ENCODE measurements at places on chromosomes 13 and 19.

DNA sequence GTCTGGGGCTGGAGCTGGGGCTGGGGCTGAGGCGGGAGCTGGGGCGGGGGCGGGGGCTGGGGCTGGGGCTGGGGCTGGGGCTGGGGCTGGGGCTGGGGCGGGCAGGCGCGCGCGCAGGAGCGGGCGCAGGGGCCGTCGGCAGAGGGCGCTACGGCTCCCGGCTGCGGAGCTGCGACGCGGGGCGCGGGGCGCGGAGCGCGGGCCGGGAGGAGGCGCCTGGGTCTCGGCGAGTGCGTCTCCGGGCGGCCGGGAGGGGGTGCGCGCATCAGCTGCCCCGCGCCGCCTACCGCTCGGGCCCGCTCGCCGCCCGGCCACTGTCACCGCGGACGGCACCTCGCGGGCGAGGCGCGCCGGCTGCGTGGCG, 422 bp upstream of the MTUS2 start:
- no peak for DNase-seq

- DNase-seq = no peak
Observed at GRCh38 chr13:27406178-27406939, 18.1 kb upstream of the GTF3A start.

GRCh38 chr13:99731747-99732146, 230.5 kb downstream of the TM9SF2 start:
- no peak for DNase-seq

GRCh38 chr19:58326914-58327726, at the start of gene ZSCAN22:
TSS of gene ZSCAN22 (plus strand) at chr19:58326994. CDS start at chr19:58334803, 7,809 bp downstream.
- DNase-seq = peak; percentile 73

DNA sequence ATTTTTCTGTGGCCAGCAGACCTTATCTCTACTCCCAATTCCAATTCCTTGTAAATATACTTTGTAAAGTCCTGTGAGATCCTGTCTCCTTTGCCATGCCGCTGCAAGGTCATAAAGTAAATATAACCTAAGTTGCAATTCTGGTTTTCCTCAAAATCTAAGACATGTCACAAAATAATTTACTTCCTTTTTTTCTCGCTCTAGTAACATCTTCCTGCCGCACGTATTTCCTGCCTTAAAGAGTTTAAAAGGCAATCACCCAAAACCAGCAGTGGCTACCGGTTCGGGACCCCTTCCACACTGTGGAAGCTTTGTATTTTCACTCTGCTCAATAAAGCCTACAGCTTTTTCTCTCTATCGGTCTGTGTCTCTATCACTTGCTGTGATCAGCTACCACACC, 832.0 kb upstream of the SLITRK5 start:
- DNase-seq = no peak

- no peak for DNase-seq
Observed at GRCh38 chr19:21693399-21693798, 74.0 kb downstream of the ZNF100 start.

- DNase-seq = no peak
Observed at GRCh38 chr13:69198706-69199105, 908.9 kb upstream of the ATXN8OS start.

GRCh38 chr19:29662278-29662603, 3.0 kb upstream of the PLEKHF1 start:
- DNase-seq = no peak

DNA sequence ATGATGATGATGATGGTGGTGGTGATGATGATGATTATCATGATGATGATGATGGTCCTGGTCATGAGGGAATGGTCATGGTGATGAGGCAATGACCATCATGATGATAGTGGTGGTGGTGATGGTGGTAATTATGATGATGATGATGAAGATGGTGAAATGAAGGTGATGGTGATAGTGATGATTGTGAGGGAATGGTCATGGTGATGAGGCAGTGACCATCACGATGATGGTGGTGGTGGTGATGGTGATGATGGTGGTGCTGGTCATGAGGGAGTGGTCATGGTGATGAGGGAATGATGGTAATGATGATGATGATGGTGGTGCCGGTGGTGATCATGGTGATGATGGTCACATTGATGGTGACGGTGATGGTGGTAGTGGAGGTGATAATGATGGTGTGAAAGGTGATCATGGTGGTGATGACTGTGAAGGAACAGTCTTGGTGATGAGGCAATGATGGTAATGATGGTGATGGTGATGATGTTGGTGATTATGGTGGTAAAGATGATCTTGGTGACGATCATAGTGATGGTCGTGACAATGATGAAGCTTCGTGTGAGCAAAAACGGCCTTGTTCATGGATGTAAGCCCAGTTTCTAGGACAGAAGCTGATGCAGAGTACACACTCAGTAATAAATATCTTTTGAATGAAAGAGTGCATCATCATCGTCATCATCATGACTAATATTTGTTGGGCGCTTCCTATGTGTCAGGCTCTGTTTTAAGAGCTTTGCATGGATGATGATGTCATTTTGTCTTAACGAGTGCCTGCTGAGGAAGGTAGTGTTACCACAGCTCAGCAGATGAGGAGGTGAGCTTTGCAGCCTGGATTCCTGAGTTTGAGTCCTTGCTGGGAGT, 17.3 kb downstream of the SBK2 start:
- no peak for DNase-seq

- no peak for DNase-seq
Observed at GRCh38 chr19:30376826-30377425, 4.7 kb downstream of the ZNF536 start.

- peak; percentile 50 for DNase-seq
Observed at GRCh38 chr19:2034729-2035589, 16.1 kb downstream of the MKNK2 start.

DNA sequence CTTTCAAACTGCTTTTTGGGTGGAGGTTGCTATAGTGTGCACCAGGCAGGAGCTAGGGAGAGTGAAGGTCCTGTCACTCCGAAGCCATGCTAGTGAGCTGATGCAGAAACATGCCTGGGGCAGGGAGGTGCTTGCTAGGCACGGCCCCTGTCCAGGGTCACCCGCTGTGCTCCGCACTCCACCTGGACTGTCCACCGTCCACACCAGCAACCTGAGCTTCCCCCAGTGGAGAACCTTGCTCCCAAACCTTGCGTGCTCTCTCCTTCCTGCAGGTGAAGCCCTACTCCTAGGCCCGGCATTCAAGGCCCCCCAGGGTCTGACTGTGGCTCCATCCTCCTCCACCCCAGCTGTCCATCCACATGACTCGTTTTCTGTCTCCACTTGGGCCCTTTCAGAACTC, 12.3 kb downstream of the SLC15A1 start:
- no peak for DNase-seq

DNA sequence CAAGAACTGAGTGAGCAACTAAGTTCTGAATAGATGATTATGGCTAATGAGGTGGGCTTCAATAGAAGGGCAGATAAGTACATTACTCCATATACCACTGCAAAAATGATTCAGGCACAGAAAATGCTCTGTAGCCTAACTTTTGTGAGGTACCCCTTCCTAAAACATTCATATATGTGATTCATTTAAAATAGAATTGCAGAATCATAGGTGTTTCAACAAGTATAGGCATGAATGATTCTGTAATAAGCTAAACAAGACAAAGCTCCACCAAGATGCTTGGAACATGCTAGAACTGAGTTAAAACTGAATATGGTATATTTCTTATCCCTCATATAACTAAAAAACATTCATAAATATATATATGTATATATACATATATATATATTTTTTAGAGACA, 12.1 kb downstream of the KBTBD7 start:
- DNase-seq = no peak

DNA sequence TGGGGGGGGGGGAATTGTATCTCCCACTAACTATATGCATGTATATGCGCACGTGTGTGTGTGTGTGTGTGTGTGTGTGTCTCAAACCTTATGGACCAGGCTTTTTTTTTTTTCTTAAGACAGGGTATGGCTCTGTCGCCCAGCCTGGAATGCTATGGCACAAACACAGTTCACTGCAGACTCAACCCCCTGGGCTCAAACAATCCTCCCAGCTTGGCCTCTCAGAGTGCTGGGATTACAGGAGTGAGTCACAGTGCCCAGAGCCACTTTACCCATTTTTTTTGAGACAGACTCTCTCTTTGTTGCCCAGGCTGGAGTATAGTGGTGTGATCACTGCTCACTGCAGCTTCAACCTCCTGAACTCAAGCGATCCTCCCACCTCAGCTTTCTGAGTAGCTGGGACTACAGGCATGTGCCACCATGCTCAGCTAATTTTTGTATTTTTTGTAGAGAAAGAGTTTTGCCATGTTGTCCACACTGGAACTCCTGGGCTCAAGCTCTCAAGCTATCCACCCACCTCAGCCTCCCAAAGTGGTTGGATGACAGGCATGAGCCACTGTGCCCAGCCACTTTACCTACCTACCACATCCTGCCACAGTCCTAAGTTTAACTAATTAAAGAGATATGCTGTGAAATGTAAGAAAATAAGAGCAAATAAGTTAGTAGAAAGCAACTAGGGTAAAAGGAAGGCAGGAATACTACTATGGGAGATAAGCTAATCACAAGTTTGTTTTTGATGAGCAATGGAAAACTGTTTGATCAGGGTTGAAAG, 2.4 kb downstream of the ZMYM5 start:
- no peak for DNase-seq

GRCh38 chr13:50585674-50586413, 257.6 kb downstream of the DLEU7 start:
- DNase-seq = no peak

- DNase-seq = no peak
Observed at GRCh38 chr19:50703915-50704796, 15.4 kb downstream of the SHANK1 start.

DNA sequence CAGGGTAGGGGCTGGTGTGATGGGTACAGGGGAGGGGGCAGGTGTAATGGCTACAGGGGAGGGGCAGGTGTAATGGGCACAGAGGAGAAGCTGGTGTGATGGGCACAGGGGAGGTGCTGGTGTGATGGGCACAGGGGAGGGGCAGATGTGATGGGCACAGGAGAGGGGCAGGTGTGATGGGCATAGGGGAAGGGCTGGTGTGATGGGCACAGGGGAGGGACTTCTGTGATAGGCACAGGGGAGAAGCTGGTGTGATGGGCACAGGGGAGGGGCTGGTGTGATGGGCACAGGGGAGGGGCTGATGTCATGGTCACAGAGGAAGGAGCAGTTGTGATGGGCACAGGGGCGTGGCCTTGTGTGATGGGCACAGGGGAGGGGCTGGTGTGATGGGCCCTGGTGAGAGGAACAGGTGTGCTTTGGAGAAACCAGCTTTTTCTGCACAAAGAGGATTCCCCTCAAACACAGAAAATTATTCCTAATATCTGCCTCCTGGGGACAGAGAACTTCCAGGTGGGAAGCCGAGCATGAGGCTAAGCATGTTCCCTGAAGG, 38.6 kb upstream of the POP4 start:
- DNase-seq = no peak

- no peak for DNase-seq
Observed at GRCh38 chr13:108368250-108368905, 98.9 kb downstream of the TNFSF13B start.

DNA sequence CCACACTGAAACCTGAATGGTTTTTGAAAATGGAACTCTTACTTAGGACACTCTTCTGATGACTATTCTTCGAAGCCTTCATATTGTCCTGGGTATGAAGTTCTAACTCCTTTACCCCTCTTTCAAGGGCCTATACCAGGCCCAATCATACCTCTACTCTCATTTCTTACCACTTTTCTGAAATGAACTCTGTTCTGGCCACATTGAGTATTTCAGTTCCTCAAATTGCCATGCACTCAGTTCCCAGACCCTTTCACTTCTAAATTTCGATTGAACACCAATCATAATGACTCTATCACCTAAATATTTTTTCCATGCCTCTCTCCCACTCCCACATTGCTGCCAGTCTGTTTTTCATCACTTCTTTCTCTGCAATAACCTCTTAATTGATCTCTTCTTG, 53.7 kb downstream of the LACC1 start:
- no peak for DNase-seq

DNA sequence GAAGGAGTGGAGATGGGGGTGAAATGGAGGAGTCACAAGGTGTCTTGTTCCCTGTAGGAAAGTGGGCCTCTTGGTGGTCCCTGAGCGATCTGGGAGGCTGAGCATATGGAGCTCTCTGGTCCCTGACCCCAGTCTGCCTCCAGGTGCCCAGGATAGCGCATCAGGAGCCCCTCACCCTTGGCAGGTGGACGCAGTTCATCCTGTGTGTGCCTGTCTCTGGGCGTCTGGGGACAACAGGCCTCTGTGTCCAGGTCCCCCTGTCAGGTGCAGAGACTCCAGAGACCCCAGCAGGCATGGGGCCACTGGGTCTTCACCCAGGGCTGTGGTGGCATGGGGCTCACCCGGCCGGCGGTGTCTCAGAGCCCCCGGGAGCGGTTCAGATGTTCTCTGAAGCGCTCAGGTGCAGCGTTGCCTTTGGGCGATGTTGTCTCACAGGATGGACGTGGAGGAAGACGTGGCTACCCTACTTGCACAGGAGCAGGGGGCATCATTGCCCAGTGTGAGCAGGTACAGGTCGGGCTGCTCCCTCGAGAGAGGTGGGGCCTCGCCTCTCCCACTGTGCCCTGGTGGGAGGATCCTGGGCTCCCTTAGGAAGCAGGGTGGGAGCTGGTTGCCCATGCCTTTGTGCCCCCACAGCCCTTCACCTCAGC, 58.1 kb upstream of the TPM4 start:
- no peak for DNase-seq

- DNase-seq = peak; percentile 35
Observed at GRCh38 chr19:3618144-3618810, 8.3 kb downstream of the CACTIN start.

DNA sequence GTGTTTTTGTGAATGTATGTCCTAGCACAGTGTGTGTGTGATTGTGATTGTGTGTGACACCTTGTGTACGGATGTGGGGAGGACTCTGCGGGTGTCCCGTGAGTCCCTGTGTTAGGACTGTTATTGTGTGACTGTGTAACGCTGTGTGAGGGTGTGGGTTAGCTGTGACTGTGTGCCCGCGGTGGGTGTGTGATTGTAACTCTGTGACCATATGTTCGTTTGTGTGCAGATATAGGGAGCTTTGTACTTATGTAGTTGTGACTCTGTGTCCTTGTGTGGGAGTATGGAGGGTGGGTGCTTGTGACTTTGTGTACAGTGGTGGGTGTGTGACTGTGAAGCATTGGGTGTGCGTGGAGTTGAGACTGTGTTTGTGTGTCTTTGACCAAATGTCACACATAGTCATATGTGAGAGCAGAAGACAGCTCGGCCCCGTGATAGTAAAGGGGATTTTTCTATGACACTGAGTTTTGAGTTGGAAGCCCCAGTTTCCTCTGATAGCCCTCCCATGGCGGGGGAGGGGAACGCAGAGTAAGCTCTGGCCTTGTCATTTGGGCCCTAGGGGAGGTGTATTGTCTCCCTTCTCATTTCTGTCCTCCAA, 949 bp upstream of the ZNF260 start:
- DNase-seq = no peak

Data from activated T-helper 1 cell treated with anti-CD3 and anti-CD28 coated beads, Interleukin-2, amount 50 U/mL, for 16 hours (primary cell).